ENCODE measurements at places on chromosomes 4 and X.
A peak's percentile ranks its signal among the peaks of the same experiment; 100 is the strongest.

- no peak for DNase-seq
These were observed 704 bp downstream of the FAM114A1 start for GRCh38 chr4:38868059-38868960.

DNA sequence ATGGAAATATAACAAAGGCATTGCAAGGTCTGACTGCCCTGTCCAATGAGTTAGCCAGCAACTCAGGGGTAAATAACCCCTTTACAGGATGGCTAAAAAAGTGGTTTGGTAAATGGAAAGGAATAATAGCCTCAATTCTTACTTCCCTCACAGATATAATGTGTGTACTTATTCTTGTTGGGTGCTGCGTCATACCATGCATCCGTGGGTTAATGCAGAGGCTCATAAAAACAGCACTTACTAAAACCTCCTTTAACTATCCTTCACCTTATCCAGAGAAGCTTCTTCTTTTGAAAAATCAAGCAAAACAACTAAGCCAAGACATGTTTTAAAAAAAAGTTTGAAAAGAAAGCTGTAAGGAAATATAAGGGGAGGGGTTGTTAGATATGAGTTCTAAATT is 301.0 kb downstream of the PAPSS1 start:
- no peak for DNase-seq

DNA sequence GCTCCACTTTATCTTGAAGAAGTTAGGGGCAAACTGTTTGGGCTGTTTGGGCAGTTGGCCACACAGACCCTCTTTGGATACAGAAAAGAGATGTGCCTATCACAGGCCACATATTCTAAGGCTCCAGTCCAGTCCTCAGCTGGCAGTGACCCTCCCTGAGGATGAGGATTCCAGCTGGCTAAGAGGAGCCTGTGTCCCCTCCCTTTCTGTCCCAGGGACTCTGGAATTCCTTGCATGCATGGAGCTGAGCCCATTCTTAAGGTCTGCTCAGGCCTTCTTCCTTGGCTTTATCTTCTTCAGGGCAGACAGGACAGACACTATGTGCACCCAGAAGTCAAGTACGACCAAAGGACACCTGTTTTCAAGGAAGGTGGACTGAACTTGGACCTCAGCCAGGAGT is 23.8 kb upstream of the GK2 start:
- DNase-seq, result no peak

- DNase-seq, result peak; percentile 96
These were observed at the start of gene ATP6AP1 for GRCh38 chrX:154428176-154429171. Gene ATP6AP1 (plus strand): TSS chrX:154428677. CDS start chrX:154428693, 16 bp downstream.

DNA sequence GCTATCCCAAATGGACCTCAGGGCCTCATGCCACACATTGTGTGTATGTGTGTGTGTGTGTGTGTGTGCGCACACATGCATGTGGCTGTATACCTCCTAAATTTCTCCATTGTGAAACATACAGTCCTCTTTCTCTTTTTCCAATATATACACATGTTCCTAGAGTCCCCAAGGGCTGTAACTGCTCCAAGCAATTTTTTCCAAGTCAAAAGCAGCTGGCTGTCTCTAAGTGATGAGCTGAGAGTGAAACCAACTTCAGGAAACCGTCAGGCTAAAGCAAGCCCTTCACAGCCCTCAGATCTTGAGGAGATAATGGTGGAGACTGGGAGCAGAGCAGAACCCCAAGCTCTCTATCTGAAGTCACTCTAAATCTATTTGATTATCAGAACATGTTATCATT is 496.1 kb upstream of the DIPK2B start:
- DNase-seq, result no peak

DNA sequence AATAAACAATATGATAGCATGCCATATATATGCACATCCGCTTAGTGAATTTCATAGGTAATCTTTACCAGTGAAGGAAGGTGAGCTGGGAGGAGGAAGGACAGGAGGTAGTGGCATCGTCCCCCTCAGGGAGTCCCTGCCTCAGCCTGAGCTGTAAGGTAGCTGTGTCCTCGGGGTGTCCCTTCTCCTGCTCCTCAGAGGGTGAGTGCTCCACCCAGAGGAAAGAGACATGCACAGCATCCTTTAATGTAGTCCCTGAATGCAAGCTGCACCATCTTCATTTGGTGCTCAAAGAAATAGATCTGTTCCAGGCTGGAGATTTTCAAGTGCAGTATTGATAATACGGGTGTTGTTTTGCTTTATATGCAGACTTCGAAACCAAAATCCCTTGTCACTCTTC is 330.4 kb upstream of the SFRP2 start:
- peak; percentile 62 for DNase-seq

DNA sequence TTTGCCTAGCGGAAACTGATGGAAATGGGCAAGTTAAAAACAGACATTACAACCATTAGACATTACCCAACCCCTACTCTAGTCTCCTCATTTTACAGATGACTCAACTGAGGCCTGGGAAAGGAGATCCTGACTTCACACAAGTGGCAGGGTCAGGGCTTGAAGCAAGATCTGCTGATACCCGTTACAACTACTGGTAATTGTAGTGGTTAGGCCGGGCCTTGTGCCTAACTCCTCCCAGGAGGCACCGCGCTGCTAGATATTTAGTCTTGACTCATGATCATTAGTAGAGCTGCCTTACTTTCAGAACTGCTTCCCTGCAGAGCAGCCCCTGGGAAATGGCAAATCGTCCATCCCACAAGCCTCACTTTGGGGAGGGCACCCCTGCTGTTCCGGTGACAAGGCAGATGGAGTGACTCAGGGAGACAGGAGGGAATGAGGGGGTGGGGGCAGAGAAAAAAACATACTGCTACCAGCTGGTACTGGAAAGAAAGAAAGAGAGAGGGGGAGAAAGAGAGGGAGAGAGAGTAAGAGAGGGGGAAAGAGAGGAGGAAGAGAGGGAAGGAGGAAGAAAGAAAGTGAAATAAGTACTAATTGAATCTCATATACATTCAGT is 12.2 kb downstream of the ARHGEF6 start:
- DNase-seq, result peak; percentile 92

- DNase-seq, result no peak
These were observed 109.2 kb downstream of the NSUN7 start for GRCh38 chr4:40858962-40859361.

DNA sequence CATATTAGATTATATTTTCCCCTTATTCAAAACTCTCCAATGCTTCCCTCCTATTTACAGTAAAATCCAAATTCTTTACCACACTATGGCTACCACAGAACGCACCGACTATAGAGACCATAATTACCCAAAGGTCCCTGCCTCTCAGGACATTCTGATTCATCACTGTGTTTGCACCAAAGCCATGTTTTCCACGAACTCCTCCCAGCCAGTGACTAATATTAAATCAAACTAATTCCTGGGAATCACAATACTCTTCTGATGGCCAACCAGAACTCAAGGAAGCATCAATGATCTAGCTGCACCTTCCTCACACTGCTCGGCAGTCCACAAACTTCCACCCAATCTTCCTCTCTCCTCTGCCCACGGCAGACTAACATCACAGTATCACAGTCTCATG is 24.2 kb upstream of the EDNRA start:
- DNase-seq, result no peak

DNA sequence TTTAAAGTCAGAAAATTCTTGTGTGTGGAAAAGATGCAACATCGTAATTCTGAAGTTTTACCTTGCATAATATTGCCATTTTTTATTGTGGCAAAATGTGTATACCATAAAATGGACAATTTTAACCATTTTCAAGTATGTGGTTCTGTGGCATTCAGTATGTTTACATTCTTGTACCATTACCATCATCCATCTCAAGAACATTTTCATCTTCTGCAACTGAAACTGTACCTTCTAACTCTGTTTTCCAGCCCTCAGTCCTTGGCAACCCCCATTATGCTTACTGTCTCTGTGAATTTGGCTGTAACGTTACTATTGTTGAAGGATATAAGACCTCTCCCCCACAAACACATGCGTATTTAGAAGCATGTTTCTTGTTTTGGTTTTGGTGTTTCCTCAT is 123.2 kb downstream of the BMPR1B start:
- peak; percentile 32 for DNase-seq

- peak; percentile 69 for DNase-seq
These were observed 30.1 kb downstream of the NEIL3 start for GRCh38 chr4:177339477-177340374.

DNA sequence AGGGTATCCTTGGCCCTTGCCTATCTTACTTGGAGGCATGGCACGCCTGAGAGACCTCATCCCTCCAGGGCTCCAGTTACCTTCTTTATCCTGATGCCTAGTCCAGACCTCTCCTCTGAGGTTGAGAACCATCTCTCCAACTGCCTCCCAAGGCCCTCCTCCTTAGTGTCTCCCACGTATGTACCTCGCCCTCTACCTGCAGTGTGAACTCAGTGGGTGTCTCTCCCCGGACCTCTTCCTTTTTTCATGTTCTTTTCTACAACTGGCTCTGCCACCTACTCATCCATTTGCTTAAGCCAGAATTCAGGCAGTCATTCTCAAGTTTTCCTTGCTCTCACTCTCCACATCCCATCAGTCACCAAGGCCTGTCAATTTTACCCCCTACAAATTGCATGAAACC is 16.6 kb downstream of the RPS4X start:
- DNase-seq, result no peak

- DNase-seq, result no peak
These were observed 72.8 kb downstream of the ARHGEF38 start for GRCh38 chr4:105625214-105625613.

GRCh38 chr4:109079731-109080130 is 222.7 kb downstream of the COL25A1 start:
- no peak for DNase-seq

DNA sequence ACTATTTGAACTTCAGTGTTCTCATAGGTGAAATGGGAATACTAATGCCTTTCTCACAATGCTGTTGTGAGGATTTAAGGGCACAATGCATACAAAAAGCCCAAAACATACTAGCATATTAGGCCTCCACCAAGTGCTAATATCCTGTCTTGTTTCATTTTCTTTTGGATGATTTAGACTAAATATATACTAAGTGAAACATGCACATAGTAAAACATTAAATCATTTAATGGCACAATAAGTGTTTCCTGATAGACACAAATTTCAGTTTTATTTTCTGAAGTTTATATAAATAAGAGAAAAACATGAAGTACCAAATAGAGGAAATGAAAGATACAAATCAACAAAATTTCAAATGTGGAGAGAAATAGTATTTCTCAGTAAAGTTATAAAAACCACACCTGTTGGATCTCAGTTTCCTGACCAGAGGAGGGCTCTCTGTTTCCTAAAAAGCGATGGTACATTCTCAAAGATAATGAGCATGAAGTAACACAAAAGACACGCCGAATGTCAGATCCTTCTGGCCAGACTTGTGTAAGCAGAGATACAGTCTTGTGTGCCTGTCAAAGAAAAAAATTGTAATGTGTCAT is 25.1 kb downstream of the DDX60 start:
- no peak for DNase-seq

DNA sequence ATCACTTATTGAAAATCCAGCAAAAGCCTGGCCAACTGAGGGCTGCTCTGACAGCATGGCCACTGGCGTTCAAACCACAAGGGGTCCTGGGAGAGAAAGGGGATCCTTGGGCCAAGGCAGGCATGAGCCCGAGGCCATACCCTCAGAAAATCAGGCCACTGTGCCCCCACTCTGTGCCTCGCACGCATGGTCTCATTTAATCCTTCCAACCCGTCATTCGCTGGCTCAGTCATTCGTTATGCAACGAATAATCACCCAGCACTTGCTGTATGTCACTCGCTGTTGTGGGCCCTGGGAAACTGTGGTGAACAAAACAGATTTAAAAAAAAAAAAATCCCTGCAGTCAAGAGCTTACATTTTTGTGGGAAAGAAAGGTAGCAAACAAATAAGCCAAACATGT is 112.7 kb downstream of the BCOR start:
- DNase-seq, result no peak

- DNase-seq, result peak; percentile 96
These were observed 31.0 kb upstream of the SLC25A4 start for GRCh38 chr4:185112104-185112503.

GRCh38 chr4:1104647-1105046 is 8.7 kb downstream of the RNF212 start:
- no peak for DNase-seq

GRCh38 chr4:52748432-52748831 is 2.8 kb downstream of the ERVMER34-1 start:
- DNase-seq, result no peak

DNA sequence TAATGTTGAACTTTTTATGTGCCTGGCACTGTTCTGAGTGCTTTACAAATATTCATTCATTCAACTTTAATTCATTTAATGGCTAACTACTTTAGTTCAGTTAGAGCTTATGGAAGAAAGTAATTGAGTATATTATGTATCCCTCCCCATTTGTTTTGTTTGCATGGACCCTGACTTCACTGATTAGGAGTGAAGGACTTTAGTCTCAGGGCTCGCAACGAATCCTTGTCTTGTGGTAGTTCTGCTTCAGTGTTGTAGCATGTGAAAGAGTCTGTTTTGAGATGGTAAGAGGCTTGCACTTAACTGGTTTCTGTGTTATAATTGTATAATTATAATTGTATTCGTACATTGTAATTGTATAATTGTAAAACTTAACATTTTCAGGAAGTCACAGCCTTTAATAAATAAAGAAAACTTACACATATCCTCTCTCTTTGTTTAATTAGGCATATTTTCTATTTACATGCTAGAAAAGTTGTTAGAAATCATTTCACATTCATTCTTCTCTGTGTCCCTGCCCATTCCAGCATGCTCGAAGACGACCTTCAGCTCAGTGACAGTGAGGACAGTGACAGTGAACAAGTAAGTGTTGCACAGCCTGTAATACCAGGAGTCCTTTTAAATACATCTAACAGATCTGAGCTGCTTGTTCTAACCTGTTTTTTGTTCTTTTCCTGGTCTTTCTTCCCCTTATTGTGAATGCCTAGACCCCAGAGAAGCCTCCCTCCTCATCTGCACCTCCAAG is 115.1 kb downstream of the KLHL8 start:
- no peak for DNase-seq

- DNase-seq, result no peak
These were observed 132.0 kb downstream of the AFF2 start for GRCh38 chrX:148632444-148632843.

GRCh38 chr4:174192943-174193342 is 90.5 kb downstream of the FBXO8 start:
- no peak for DNase-seq

DNA sequence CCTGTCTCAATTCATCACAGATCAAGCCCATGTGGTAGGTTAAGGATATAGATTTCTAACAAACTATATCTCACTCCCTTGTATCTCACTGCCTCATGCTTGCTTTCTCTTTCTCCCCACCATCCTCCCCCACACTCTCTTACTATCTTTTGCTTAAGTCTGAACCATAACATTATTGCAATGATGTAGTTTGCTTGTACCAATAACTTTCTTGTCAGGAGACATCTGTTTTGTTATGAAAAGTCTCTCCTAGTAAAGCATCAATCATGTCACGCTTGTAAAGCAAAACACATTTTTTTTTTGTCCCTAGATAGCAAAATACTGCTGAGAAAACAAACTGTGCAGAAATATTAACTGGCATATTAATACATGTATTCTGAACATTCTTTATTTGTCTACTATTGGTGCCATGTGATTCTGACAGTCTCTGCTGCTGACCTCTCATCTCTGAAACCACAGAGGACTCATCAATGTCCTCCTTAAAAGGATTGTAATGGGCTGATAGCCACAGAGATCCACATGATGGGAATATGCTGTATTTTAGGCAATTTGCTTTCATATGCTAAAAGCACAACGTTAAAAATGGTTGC is 217.5 kb downstream of the VEGFC start:
- DNase-seq, result peak; percentile 43

GRCh38 chrX:108018656-108019381 is 26.0 kb upstream of the VSIG1 start:
- no peak for DNase-seq

GRCh38 chrX:77299549-77299948 is 147.6 kb upstream of the FGF16 start:
- no peak for DNase-seq

GRCh38 chr4:169617306-169617705 is 3.1 kb upstream of the CLCN3 start:
- no peak for DNase-seq

- DNase-seq, result no peak
These were observed 53.7 kb upstream of the SLC39A8 start for GRCh38 chr4:102399021-102399420.
